ENCODE measurements at places on chromosomes 11 and 22. TPM values are rescaled to one million over a fixed set of nuclear protein-coding genes. Genes with fewer than 3 reads are reported as not detected.

- DNase-seq: no peak
Measured at GRCh38 chr11:111283945-111284481, 14.3 kb upstream of the POU2AF3 start.

Gene CCDC73
- 0.14 TPM for total RNA-seq

DNA sequence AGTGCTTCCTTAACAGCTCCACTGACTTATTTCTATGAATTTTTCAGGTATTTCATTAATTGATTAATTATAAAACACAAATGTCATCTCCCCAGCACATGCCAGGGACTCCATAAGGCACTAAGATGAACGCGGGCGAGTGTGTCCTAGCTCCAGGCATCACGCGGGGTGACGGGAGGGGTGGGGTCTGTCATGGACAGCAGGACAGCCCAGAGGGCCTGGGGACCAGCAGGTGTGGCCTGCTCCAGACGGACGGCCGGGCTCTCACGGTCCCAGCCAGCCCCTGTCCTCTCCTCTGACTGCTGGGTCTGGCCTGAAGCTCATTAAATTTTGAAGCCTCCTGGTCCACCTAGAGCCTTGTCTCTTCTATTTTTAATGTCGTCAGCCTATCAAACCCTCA lies 531.1 kb downstream of the BRD1 start:
- DNase-seq: no peak

DNA sequence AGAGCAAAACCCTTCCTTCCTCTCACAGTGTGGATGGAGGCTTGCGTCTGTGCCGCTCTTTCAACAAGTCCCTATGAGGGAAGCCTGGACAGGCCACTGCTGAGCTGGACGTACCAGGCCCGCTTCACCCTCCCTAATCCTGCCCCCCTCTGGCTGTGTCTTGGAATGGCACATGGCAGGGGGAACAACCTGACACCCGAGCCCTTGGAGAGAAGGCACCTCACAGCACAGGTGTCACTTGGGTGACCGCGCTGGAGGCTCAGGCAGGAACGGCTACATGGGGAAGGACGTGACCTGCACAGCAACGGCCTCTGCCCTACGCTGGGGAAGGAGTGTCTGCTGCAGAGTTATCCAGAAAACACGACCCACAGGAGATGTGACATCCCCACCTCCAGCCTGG lies 11.0 kb downstream of the CARS1 start:
- DNase-seq: no peak

DNA sequence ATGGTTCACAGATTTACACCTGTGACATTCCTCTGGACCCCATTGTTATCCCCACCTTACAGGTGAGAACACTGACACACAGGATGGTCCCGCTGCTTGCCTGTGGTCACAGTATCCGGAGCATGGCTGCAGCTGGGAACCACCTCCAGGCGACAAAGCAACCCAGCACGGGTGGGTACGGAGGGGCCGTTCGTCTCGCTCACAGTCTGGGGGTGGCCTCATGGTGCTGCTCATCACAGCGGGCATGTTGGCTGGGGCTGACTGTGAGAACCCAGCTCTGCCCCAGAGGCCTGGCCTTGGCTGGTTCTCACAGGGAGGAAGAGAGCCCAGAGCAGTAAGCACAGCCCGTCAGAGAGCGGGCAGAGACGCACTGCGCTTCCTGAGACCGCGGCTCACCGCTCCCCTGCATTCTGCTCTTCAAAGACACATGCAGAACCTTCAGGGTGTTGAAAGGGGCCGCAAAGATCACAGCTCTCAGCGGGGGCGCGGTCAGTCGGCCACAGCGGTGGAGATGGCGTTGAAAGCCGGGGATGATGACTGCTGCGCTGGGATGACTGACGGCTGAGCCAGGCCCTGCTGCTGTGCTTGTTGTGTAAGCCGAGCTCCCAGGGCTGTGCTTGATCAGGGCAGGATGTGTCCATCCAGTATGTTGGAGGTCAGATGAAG lies 423.0 kb downstream of the BRD1 start:
- DNase-seq: no peak

DNA sequence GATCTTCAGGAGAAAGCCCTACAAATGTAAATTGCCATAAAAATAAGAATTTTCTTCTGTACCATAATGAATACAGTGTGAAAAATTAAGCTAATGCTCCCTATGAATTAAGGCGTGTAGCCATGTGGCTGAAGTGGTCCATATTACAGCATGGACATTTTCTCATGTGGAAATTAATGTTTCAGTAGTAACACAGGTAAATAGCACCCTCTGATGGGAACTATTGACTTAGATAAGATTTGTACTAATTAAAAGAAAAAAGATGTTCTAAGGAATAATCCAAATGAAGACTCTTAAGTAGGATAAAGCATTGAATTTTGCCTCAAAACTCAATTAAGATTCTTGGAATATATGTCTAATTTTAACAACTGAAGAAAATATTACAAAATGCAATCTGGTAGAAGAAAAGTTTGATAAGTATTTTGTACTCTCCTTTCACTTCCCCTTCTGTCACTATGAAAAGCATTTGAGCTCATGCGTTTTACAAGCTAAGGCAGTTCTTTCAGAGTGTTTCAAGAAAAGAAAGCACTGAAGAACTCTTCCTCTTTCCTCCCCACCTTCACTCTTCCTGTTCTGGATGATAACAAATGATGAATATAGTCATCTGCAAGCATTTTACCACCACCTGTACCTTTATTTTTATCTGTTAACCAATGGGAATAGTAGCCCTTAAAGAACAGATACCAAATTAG lies 9.9 kb upstream of the OR8D2 start:
- no peak for DNase-seq

Gene GAL3ST1
- 0.44 TPM for total RNA-seq

Gene DBX1
- total RNA-seq: not detected

Gene LARGE1
- total RNA-seq: 0.75 TPM

DNA sequence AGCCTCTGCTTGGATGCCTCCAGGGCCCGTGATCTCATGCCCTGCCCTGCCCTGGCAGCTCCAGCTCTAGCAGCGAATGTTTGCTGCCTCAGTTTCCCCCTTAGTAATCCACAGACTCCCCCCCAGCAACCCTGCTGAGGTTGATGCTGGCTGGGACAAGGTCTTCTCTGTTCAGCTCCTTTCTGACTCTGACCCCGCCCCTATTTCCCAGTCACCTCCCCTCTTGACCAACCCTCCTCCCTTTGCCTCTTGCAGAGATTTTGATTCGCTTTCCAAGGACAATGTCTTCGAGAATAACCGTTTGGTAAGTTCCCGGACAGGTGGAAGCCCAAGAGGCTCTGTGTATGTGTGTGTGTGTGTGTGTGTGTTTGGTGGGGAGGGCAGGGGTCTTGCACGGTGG lies 5.6 kb downstream of the MICALL1 start:
- no peak for DNase-seq

DNA sequence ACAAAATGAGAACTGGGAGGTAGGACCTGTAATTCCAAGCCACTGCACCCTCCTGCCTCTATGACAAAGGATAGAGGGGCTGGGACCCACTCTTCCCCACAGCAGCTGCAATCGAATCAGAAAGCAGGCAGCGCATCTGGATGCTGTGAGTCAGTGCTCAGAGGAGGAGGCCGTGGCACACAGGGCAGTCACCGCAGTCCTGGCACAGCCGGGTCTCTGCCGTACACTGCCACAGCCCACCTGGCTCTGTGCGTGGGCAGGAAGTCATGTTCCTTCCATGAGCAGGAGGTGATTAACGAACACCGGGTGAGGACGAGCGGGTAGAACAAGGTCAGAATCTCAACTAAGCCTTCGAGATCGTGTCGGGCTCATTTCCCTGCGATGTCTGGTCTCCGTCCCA lies 30.2 kb upstream of the PPFIA1 start:
- DNase-seq: no peak

DNA sequence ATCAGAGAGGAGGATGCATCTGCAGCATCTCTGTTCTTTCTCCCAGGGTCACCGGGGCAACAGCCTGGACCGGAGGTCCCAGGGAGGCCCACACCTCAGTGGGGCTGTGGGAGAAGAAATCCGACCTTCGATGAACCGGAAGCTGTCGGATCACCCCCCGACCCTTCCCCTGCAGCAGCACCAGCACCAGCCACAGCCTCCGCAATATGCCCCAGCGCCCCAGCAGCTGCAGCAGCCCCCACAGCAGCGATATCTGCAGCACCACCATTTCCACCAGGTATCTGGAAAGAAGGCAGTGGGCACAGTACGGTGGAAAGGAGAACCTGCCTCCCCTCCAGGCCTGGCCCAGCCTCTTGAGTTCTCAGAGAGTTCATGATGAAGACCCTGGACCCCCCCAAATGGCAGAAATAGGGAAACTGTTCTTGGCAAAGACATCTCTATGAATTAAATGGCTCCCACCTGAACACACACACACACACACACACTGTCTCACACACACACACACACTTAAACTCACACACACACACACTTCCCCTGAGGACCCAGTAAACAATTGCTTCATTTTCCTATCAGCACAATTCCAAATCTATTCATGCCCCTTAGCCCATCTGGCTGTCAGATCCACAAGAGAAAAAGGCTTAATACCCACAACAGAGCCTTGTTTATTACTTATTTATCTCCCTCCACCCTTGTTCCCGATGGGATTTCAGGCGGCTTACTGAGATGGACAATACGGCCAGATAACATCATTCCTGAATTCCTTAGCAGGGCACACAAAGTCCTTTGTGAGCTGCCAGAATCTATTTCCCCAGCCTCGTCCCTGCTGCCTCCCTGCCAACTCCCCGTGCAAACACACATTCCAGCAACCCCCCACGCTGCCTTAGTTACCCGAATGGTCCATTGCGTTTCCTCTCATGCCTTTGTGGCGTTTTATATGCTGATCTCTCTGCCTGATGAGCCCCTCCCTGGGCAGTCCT lies 8.1 kb downstream of the TMA7B start:
- no peak for DNase-seq

Gene PAMR1
- not detected for total RNA-seq

Gene MLC1
- total RNA-seq: 4.9 TPM

Gene C1QTNF4
- total RNA-seq: 0.47 TPM

GRCh38 chr11:2459796-2460531 lies 15.2 kb downstream of the KCNQ1 start:
- peak; percentile 30 for DNase-seq

GRCh38 chr22:35615156-35615555 lies 2.0 kb downstream of the MB start:
- no peak for DNase-seq

Gene RGL4
- 24.9 TPM for total RNA-seq

Gene MS4A7
- total RNA-seq: 1.6 TPM

DNA sequence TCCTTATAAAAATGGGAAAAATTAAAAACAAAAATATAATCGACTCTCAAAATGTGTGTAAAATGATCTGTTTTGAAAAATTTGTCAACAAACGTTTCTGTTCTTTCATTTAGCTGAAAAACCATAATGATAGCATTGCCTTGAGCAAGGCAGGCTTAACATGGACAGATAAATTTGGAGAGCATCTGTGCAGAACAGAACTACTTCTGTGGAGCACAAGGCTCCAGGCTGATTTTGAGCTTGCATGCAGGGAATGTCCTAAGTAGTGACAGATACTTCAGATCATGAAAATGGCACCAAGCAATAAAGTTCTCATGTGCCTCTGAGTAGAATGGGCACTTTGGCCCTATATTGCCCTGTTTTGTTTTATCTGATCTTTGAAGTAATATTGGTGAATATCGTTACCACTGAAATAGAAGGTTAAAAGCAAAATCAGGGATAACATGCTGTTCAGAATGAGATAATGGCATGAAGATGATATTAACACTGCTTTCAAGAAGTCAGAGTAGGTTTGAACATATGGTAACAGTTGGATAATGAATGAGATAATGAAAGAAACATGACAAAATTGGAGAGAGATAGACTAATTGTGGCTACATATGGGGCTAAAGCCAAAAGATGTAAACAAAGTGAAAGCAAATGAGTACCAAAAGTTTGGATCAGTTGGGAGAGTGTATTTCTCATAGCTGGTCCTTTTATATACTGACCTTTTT lies 730.5 kb upstream of the CCDC179 start:
- DNase-seq: no peak

Gene RAPSN
- total RNA-seq: 0.91 TPM

DNA sequence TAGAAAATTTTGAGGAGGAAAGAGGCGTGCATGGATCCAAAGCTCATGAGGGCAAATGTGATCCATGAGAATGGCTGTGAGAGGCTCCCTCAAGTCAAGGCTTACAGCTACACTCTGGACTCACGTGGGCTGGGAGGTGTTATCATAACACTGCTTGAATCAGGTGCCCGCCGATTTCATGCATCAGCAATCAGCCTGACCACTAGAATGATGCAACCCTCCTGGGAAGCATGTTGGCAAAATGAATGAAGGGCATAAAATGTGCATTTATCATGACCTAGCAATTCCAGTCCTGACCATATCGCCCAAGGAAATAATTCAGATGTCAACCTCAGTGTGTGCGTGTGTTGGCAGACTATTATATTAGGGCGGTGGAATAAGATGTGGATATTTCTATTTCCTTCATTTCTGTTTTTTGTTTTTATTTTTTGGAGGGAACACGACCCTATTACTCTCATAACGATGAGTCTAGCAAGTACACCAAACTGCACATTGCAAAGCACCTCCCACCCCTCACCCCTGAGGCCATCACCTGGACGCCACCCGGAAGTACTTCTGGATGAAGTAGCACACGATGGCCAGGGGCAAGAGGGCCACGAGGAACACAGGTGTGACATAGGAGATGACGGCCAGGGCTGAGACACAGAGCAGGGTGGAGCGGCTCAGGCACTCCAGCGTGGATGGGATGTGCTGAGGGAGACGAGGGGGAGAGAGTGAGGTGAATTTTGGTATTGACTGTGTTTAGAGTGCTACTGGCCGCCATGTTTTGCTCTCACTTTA lies 15.7 kb upstream of the KCNJ11 start:
- no peak for DNase-seq

- DNase-seq: no peak
Measured at GRCh38 chr11:45392591-45393091, 106.5 kb upstream of the SYT13 start.

Gene CD3E
- 607 TPM for total RNA-seq

DNA sequence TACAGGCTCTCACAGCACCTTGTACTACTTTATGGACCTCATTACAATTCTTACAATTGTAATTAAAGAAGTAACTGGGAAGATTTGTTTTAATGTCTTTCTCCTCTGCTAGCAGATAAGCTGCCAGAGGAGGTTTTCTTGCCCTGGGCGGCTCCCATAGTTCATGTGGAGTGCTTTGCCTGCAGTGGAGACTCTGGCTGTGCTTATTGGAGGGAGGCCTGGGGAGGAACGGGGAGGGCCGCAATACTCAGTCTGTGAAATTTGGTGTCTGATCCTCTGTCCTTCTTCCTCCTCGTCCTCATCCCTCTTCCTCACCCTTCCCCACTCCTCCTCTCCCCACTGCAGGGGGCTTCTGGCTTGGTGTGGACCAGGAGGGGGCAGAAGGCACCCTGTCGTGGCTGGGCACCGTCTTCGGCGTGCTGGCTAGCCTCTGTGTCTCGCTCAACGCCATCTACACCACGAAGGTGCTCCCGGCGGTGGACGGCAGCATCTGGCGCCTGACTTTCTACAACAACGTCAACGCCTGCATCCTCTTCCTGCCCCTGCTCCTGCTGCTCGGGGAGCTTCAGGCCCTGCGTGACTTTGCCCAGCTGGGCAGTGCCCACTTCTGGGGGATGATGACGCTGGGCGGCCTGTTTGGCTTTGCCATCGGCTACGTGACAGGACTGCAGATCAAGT lies 5.6 kb downstream of the SLC35C1 start:
- no peak for DNase-seq

- no peak for DNase-seq
Measured at GRCh38 chr11:62556875-62557631, 10.4 kb upstream of the AHNAK start.
